ENCODE measurements at places on chromosomes 2 and 18.

- DNase-seq: no peak
Measured at GRCh38 chr2:58606799-58607198, 365.7 kb upstream of the FANCL start.

DNA sequence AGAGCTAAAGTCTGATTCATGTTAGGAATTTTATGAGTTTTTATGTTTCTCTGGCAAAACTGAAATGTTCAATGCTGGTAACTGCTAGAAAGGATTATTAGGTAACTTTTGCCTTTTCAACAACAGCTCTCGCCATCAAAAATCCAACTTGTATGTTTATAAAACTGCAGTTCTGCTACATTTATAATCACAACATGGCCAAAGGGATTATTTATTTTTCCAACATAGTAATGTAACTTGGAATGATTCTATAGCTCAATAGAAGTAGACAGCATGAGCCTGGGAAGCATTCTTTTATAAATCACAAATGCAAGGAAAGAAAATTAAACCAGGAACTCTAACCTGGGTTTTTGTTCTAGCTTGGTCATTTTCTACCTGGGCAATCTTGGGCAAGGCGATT is 470.9 kb downstream of the TGIF1 start:
- no peak for DNase-seq

DNA sequence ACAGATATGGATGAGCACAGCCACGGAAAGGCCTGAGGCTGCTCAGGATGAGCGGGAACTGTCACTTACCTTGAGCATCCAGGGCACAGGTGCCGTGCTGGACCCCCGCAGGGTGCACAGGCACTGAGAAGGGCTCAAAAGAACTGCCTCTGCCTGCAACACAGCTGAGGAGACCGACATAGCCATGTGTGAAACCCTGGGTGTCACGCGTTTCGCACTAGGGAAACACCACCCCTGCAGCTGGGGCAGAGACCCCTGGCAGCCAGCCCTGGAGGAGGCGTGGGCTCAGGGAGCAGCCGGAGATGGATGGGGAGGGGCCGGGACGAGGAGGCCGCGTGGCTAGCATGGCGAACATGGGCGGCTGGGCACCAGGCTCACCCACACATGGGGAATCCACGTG is 228.9 kb downstream of the EIPR1 start:
- no peak for DNase-seq

GRCh38 chr2:47950340-47951301 is 44.3 kb upstream of the FBXO11 start:
- no peak for DNase-seq

DNA sequence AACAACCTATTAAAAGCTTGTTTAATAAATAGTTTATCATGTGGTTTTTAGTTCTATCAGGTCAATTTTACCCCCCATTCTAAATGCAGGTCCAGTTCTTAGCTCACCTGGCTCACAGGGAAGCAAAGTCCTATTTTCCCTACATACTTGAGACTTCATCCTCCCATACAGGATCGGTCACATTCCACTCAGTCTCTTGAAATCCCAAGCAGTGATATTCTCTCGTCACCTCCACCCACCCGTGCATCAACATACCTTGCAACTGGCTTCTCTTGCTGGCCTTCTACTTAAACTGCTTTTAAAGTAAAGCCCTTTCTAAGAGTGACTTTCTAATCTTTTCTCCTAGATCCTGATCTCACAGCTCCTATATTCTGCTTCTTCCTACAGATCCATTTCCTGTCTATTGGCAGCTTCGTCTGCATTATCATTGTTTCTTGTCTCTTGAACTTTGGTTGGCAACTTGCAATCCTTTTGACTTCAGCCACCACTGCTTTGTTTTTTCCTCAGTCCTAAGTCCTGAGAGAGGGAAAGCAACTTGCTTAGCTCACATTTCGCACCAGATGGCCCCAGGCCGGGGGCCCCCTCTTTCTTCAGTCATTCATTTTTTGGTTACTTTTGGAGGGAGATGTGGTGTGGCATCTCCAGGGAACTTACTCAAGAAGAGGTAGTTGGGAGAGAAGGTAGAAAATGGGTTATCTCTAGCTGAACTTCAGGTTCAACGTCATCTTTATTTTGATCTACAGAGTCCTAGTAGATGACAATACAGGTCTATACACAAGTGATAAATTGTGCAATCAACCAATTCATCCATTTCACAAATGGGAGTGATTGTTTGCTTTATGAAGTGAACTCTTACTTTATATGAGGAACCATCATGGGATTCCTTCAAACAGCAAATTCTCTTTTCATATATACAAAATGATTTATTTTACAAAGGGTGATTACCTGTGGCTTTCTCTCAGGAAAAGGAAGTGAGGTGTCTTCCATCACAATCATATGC is 23.9 kb upstream of the NCOA1 start:
- DNase-seq: no peak

- no peak for DNase-seq
Measured at GRCh38 chr2:237567276-237568029, 1.1 kb downstream of the PRLH start.

DNA sequence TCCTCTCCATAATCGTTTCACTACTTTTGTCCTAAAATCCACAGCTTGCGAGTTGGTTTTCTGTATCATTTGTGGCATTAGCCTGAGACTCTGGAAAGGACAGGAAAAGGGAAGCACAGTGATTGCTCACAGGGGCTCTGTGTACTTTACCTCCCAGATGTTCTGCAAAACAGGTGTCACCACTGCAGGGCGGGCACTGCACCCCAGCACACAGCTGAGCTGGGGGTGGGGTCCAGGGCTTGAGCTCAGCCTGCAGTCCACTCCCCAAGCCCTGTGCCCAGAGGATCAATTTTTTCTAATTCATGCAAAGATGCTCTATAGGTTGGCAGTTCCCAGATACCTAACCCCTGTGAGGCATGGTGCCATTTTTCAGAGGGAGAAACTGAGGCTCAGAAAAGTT is 119.4 kb upstream of the GLI2 start:
- no peak for DNase-seq

DNA sequence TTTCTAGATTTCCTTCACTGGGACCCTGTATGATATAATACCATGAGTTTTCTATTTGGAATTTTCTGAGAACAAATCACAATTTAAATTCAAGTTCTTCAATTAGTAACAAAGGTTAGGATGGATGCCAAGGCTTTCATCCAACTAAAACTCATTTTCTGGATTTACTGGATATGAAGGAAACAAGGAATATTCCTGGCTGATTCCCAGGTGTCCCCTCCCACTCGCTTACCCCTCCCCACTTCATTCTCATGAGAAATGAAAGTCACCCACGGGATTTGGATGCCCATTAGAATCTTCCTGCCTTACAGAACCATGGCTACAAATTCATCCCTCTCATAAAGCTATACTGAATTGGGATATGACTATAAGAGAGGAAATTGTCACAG is 40.0 kb downstream of the RNU4ATAC start:
- DNase-seq: no peak

GRCh38 chr2:52097071-52097470 is 1065.1 kb upstream of the NRXN1 start:
- DNase-seq: no peak

- no peak for DNase-seq
Measured at GRCh38 chr2:99489063-99489760, 605 bp downstream of the REV1 start.

GRCh38 chr18:56921896-56922480 is 224.9 kb upstream of the BOD1L2 start:
- no peak for DNase-seq

- no peak for DNase-seq
Measured at GRCh38 chr2:22282916-22283315, 1102.1 kb upstream of the KLHL29 start.

DNA sequence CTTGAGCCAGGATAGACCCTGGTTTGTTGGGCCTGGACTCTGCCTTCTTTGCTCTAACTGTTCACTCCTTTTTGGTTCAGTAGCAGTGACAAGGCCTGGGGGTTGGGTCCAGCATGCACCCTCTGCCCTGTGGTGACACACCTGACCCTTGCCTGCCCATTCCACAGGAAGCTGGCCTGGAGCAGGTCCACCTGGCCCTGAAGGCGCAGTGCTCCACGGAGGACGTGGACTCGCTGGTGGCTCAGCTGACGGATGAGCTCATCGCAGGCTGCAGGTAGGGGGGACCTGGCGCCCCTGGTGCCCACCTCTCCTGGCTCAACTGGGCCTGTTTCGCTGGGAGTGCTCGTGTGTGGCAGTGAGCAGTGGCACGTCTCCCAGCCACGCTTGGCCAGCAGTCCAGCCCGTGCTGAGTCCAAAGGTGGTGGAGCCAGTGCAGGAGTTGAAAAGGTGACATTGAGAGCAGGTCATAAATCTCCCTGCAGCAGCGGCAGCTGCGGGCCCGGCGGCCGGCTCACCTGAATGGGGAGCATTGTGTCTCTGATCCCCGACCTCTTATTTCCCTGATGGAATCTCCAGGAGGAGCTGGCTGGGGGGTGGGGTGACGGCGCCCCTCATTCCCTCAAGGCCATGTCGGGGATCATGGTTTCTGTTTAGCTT is 102.6 kb downstream of the DYSF start:
- no peak for DNase-seq

DNA sequence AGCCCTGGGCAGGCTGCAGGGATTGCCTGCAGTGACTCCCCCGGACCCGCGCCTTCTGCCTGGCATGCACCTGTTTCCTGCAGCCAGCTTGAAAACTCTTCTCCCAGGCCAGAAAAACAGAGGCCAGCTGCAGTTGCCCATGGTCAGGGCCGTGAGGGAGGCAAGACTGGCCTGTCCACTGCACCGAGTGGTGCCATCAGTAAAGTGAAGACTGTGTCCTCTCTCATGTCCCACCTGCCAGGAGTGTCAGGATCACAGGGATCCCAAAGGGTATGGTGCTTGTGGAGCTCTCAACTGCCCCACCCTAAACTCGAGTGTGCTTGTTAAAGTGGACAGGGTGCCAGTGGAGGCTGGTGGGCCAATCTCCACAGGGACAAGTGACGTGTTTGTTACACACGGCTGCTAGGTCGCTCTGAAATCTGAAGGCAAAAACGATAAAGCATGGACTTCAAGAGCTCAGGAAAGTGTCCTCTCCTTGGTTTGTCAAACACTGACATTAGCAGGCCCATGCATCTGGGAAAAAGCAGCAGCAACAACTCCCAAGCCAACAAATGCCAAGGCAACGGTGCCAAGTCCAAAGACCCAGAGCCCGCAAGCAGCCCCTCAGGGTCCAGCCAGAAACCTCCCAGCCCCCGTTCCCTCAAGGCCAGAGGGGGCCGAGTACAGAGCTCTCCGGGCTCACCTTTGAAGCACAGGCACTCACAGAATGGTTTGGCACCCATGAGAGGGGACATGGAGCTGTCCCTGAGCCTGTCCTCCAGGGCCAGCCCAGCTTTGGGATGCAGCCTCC is 213.2 kb downstream of the HDAC4 start:
- no peak for DNase-seq

DNA sequence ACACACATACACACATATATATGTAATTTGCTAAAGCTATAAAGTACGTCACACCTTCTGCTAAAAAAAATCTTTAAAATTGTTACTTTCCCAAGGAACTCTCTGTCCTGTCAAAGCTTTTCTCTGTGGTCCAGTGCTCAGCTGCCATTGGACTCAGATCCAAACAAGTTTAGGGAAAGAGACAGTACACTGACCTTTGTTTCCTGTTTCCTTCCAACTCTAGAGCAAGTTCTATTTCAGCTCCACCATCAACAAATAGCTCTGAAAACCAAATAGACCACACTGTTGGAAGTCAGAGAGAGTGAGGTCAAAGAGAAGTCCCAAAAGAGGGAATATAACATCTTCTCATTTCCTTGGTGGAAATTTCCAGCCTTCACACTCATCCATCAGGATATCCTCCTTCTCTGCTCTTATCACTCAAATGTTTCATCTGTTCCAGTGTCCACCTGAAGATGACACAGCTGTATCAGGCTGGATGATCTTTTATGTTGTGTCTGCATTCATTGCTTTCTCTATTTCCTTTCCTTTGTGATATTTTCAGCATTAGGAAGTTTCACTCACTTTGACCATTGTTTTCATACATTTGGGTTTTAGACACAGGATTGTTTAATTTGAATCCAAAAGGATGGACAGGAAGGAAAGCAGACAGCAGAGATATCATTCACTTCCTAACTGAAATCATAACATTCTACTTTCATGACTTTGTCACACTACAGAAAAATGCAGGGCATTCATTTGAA is 192.3 kb upstream of the NT5C1B start:
- no peak for DNase-seq

DNA sequence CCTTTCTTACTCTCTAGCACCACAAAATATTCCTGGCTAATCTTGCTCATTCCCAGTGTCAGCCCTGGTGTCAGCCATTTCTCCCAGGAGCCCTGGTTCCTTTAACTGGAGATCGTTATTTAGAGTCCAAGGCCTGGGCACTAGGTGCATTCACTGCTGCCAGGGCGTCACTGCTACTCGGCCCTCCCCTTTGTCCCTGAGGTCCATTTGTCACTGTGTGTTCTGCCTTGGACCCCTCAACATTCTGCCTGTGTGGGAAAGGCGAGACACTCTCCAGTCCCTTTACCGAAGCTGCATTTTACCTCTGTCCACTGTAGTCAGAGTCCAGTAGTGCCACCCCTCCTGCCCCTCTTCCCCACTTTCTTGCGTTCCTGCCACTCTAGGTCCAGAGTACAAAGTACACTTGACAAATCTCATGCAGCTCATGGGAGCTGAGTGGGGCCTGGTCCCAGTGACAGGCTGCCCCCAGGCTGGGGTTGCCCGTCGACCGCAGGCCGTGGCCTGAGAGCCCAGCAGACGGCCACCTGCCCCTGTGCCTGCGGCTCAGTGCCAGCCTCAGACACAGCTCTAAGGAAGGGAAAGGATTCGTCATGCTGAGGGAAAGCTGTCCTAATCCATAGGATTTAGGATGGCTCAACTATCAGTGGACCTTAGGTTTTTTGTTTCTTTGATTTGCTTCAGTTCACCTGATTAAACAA is 52.1 kb downstream of the COPS8 start:
- no peak for DNase-seq

GRCh38 chr18:10367836-10368235 is 86.6 kb upstream of the APCDD1 start:
- DNase-seq: no peak

- no peak for DNase-seq
Measured at GRCh38 chr2:186771395-186771794, 77.5 kb downstream of the FAM171B start.

DNA sequence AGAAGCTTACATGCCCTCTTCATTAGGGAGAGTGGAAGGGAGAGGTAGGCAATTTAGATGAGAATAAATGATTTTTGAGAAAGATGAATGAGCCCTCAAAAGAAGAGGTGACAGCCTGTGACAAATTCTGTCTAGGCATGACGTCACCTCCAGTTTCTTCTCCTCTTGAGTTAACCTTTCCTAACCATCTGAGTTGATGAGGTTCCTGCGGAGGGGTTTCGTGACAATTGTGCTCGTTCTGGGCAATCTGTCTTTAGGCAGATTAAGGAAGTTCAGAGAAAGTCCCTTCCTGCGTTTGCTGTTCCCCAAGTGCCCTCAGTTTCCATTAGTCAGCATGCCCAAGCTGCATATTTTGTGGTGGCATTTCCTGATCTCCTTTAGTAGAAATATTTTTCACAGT is 640.2 kb upstream of the SYT4 start:
- no peak for DNase-seq

- DNase-seq: no peak
Measured at GRCh38 chr2:100785626-100786296, 34.2 kb upstream of the NPAS2 start.

GRCh38 chr2:12637754-12638153 is 79.0 kb upstream of the TRIB2 start:
- no peak for DNase-seq
